Cortex of kidney (tissue), 1 donor: ENCODE measurements at places on chromosomes 2 and 18.

GRCh38 chr2:129877795-129878775 lies 101.4 kb upstream of the RAB6C start:
- DNase-seq = no peak

GRCh38 chr2:241048149-241048948 lies 49.9 kb downstream of the SNED1 start:
- no peak for DNase-seq

DNA sequence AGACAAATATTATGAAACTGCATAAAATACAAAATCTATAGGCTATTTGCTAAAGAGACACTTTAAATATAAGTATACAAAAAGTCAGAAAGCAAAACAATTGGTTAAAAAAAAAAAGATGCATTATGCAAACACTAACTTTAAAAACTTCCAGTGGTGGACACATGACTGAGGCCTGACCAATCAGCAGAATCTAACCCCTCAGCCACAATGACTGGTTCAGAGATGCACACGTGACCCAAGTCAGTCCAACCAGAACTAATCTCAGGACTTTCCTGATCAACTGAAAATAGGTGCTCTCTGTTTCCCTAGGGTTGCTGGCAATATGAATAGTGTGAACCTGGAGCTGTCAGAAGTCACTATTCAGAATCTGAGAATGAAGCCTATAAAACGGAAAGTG lies 22.7 kb downstream of the DNER start:
- no peak for DNase-seq

DNA sequence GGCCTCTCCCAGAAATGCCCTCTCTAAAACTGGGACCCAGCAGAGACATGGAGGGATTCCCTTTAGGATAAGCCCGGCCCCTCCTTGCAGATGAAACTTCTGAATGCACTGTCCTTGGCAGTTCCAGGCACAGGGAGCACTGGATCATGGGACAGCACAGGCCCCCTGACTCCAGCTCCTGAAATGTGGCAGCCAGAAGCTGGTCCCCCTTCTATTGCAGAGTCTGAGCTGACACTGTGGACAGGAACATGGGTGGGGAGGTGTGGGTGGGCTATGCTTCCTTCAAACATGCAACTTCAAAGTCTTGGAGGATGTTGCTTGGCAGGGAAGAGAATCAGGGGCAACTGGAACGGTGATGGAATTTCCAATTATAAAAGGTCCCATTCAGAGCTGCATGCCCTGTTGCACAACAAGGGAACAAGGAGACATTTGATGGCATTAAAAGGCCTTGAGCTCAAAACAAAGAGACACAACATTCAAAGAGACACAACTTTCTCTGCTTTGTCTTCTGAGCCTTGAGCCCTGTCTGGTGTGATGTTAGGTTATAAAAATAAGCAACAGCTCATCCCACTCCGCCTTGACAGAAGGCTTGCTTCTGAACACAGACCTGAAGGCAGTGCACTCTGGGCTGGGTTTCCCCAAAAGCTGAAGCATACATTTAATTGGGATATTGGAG lies 239.0 kb downstream of the OSR1 start:
- DNase-seq = no peak

DNA sequence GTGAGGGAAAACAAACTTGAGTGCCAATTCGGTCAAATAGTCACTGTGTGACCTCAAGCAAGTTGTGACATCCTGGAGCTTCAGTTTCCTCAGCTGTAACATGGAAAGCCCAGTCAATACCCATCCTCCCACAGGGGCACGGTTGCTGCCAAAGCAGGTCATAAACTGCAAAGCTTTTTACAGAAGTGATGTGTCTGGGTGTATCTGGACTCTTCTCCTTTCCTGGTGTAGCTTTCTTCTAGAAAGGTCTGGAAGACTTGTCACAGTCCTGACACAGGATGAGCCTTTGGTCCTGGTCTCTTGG lies 4.2 kb upstream of the AFF3 start:
- DNase-seq = no peak

DNA sequence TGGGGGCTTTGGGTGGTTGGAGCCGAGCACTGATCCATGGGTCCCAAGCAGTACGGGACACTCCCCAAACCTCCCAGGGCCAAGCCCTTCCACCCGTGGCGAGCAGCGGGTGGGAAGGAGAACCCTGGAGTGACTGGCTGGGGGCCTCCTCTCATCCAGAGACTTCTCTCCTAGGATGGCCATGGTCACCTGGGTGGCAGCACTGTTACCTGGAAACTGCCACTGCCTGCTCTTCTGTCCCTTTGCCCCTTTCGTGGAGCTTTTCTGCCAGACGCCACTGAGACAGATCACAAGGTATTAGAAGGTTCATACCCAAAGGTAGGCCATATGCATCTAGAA lies 26.9 kb downstream of the CENPO start:
- no peak for DNase-seq

DNA sequence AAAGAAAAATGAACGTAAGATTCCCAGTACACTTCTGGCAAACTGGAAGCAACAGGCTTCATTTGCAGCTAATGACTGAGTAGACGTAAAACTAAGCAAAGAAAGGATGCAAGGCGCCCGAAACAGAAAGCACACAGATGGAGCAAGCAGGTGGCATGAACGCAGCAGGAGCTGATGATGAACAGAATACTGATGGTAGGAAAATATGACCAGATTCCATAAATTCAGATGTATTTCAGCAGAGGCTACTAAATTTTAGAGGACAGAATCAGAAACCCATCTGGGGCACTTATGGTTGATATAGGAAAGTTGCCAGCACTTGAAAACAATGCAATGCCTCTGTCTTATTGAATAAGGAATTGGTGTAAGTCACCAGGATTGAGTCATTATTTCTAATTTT lies 658.7 kb upstream of the LINC00305 start:
- DNase-seq = no peak

DNA sequence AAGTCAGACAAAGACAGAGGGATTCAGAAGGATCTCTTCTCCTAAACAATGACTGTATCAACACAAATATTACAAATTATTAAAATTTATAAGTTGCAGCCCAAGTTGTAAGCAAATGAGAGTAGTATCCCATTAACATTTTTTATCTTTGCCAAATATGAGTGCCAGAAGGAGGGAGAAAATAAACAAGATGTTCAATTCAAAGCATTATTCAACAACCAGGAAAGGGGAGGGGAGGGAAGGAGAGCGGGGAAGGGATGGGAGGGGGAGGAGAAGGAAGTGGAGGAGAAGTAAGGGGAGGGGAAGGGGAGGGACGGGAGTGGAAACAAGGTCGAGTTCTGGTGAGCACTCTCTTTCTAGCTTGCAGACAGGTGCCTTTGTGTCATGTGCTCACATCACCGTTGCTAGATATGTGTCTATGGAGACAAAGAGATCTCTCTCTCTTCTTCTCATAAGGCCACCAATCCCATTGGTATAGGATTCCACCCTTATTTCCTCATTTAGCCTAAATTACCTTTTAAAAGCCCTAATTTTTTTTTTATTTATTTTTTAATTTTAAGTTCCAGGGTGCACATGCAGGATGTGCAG lies 679.6 kb upstream of the CHAC2 start:
- no peak for DNase-seq

DNA sequence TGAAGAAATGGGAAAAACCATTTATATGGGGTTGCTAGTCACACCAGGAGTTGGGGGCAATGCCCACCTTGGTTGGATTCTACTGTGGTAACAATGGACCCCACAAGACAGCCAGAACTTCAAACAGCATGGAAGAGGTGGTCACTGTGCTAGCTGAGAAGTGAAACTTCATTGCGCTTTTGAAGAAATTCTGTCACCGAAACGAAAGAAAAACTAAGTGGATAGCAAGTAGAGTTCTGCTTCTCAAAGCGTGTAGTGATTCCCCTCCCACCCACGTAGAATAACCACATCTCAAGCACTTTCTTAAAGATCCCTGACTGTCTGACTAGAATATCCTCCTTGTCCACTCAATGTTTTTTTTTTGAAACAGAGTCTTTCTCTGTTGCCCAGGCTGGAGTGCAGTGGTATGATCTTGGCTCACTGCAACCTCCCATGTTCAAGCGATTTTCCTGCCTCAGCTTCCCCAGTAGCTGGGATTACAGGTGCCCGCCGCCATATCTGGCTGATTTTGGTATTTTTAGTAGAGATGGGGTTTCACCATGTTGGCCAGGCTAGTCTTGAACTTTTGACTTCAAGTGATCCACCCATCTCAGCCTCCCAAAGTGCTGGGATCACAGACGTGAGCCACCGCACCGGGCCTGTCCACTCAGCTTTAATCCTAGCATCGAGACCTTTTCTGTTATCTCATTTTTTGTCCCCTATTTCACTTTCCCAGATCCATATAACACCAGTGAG lies 30.1 kb upstream of the CCL20 start:
- DNase-seq = no peak

GRCh38 chr2:103986001-103986400 lies 867.9 kb upstream of the POU3F3 start:
- DNase-seq = no peak

- no peak for DNase-seq
Measured at GRCh38 chr2:121019756-121020155, 265.2 kb downstream of the TFCP2L1 start.

- no peak for DNase-seq
Measured at GRCh38 chr2:20188201-20188600, 36.7 kb downstream of the SDC1 start.

GRCh38 chr2:162245061-162245460 lies 1.8 kb upstream of the FAP start:
- DNase-seq = no peak

DNA sequence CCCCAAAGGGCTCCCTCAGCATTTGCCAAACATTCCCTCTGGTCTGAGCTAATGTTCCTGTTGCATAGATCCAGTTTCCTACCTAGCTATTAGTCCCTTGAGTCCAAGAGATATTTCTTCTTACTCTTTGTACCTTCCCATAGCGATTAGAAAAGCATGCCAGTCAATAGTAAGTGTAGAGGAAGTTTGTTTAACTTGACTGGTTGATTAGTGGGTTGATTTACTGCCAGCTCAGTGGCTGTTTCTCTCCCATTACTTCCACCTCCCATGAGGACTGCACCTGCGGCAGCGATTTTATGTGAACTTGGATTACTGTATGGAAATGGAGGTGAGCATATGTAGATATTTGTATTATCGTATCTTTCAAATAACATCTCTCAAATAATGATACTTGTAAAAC lies 1748.4 kb upstream of the CELF4 start:
- DNase-seq = no peak

GRCh38 chr18:7133181-7133580 lies 15.6 kb upstream of the LAMA1 start:
- DNase-seq = no peak

- no peak for DNase-seq
Measured at GRCh38 chr2:210287301-210287700, 27.7 kb downstream of the MYL1 start.

- no peak for DNase-seq
Measured at GRCh38 chr2:120597595-120598193, 138.0 kb upstream of the GLI2 start.

DNA sequence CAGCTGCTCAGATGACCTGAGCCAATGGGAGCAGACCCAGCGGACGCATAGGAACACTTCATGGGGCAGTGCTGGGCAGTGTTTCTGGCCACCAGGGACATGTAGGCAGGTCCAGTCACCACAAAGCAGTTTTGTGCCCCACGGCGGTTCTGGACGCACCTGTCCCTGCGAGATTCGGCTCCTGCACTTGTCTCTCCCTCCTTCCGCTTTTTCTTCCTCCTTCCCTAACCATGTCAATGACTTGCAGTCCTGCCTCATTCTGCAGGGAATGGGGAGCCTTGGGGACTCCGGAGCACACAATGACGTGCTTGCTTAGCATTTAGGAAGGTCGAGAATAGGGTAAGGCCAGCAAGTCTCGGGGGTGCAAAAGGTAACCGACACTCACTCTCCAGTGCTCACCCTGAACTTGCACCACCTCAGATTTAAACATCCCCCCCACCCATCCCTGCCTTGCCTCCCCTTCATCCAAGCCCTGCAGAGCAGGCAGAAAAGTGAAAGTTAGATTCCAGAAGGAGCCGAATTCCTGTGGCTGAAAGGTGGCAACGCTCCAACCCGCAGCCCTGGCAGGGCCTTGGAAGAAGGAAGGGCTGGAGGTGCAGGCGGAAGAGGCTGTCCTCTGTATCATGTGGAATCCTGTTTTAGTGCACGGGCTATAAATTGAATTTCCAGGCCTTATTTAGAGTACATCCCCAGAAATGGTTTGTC lies 40.5 kb upstream of the ATG16L1 start:
- DNase-seq = no peak
